IPS-NIHi11 (cell line): ENCODE measurements at places on chromosomes 12 and 14.
A peak's percentile ranks its signal among the peaks of the same experiment; 100 is the strongest.

DNA sequence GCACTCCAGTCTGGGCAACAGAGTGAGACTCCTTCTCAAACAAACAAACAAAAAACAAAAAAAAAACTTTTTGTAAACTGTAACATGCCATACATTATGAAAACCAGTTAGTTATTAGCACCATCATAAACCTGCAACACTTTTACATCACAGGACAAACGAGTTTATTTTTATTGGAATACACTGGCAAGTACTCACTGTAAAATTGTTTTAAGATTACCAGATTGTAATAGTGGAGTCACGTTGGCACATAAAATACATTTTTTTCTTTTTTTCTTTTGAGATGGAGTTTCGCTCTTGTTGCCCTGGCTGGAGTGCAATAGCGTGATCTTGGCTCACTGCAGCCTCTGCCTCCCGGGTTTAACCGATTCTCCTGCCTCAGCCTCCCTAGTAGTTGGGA lies 15.7 kb downstream of the FKBP3 start:
- DNase-seq, result no peak

GRCh38 chr14:70642303-70643235 lies 853 bp downstream of the TTC9 start:
- peak; percentile 56 for DNase-seq

DNA sequence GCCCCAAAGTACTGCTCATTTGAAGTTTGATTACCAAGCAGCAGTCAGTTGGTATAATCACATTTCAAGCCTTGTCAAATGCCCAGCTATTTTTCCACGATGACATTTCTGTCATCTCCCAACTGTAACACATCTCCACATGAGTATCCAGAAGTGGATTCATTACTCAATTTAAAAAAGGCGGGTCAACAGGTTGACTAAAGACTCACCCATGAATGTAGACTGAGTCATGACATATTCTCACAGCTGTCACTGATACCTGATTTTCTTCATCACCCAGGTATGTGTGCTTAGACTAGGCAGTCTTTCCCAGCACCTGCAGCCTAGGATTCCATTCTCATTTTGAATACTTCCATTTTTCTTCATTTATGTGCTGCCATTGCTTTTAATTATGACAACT lies 75.1 kb upstream of the DBX2 start:
- DNase-seq, result no peak

DNA sequence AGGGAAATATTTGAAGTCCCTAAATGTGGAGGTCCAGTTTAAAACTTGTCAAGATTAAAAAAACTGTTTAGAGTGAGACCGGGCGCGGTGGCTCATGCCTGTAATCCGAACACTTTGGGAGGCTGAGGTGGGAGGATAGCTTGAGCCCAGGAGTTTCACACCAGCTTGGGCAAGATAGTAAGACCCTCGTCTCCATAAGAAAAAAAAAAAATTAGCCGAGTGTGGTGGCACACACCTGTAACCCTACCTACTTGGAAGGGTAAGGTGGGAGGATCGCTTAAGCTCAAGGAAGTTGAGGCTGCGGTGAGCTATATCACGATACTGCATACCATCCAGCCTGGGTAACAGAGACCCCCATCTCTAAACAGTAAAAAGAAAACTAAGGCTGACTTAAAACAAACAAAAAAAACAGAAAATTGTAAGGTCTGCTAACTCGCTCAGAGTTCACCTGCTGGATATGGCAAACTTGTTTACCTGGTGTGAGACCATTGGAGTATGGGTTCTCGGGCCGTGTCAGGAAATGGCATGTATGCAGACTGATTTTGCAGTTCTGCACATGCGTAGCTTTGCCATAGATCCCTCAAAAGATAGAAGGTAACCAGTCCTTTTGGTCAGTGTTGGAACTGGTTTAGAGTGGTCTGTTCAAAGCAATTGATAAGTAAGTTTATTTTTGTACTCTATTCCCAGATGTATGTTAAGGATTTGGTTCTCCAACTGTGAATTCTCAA lies 2.1 kb downstream of the RNF10 start:
- no peak for DNase-seq

DNA sequence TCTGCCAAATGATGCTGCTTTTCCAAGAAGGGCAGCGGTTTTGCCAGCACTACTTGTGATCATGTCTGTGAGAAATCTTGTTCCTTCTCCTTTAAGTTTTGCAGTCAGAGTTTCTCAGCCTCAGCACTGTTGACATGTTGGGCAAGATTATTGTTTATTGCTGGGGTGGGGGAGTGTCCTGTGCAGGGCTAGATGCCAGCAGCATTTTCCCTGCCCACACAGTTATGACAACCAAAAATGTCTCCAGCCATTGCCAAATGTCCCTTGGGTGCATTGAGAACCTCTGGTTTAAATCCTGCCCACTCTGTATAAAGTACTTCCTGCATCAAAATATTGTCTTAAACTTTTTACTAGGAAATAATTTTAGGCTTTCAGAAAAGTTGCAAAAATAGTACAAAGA lies 20.0 kb downstream of the TMEM132C start:
- DNase-seq, result no peak

DNA sequence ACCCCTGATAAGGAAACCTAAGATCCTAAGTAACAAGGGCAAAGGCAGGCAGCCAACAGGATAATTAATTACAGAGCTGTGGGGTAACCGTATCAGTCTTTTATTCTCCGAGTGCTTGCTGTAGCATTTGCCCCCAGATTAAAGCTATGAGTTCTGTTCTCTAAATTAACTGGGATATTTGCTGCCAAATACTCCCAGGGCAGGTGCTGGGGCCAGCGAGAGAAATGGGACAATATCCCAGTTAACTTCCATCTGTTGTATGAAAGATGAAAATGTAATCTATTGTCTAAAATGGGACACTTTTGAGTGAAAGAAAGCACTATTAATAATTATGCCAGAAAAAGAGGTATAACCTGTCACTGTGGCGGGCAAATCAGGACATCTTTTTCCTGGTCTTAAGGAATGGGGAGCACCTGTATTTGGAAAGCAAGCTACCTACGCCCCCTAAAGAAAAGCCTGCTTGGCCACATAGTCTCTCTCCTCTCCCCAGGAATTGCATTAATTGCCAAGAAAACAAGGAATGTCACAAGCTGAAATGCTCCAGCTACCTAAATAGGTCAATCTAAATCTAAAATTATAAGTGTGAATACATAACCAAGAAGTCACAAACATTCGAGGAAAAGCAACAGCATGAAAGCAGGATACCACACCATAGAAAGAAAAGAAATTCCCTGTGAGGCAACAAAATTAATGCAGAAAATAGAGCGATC lies 26.7 kb upstream of the CFAP54 start:
- no peak for DNase-seq

- DNase-seq, result no peak
Observed at GRCh38 chr12:6640497-6640896, 4.7 kb upstream of the LPAR5 start.
